ENCODE measurements at places on chromosomes 1 and 21.

GRCh38 chr1:207003210-207003609, 29.3 kb downstream of the C1orf116 start:
- no peak for DNase-seq

GRCh38 chr1:63152572-63152971, 169.8 kb upstream of the FOXD3 start:
- no peak for DNase-seq

DNA sequence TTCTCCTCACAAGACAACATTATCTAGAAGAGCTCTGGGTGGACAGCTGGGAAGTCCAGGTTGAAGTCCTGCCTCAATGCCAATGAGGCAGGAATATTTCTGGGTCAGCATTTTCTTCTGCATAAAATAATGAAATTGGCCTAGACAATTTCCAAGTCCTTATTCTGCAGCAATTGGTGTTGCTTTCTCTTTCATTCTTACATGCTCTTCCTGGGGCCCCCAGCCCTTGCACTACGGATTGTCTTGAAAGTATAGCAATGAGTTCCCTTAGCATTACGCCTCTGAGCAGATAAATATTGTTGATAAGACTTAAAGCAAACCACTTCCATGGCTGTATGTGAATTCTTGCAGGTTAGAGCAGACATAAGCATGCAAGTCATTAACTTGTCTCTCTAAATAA, 188.5 kb downstream of the TGFBR3 start:
- no peak for DNase-seq

- DNase-seq, result no peak
Measured at GRCh38 chr1:240527086-240527485, 84.9 kb downstream of the GREM2 start.

DNA sequence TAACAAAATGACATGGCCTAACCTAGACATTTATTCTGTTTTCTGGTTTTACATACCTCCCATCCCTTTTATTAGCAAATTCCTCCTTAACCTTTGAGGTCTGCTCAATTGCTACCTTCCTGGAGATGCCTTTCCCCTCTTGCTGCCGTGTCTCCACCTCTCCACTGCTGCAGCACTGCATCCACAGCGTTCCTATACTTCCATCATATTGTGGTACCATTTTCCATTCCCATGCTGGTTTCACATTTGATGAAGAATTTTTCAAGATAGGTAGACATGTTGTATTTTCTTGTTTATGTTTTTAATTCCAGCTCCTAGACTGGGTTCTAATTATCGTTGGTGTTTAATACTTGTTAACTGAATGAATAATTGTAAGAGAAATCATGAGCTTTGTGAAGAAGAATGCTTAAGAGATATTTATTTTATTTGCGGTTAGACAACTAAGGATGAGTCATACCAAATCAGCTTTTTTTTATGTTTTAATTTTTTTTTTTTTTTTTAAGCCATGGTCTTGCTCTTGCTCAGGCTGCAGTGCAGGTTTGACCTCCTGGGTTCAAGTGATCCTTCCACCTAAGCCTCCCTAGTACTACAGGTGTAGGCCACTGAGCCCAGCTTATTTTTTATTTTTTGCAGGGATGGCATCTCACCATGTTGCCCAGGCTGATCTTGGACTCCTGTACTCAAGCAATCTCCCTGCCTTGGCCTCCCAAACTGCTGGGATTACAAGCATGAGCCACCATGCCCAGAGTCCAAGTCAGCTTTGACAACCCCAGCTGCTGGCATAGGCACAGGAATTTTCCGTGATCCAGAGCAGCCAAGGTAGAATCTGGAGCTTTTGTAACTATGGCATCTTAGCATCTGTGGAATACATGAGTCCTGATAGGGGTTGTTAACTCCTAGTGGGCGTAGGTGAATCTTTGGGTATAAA, 44.0 kb downstream of the ATP6V1G3 start:
- no peak for DNase-seq

- no peak for DNase-seq
Measured at GRCh38 chr1:61089338-61089737, 7.0 kb downstream of the NFIA start.

- DNase-seq, result no peak
Measured at GRCh38 chr1:119327450-119328155, 41.0 kb upstream of the HAO2 start.

DNA sequence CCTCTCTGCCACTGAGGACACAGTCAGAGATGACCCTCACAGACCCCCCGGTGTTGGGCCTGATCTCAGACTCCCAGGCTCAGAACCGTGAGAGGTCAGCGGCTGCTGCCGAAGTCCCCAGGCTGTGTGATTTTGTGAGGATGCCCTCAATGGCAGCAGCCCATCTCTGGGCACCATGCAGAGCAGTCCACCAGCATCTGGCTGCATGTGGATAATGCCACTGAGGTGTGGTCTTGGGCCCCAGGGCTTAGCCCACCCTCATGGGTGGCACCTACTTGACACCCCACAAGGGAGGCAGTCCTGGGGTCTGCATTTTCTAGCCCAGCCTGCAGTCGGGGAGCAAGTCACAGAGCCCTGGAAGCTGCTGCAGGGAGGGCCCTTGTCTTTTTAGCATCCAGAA, 5.5 kb upstream of the ACTRT2 start:
- DNase-seq, result no peak

DNA sequence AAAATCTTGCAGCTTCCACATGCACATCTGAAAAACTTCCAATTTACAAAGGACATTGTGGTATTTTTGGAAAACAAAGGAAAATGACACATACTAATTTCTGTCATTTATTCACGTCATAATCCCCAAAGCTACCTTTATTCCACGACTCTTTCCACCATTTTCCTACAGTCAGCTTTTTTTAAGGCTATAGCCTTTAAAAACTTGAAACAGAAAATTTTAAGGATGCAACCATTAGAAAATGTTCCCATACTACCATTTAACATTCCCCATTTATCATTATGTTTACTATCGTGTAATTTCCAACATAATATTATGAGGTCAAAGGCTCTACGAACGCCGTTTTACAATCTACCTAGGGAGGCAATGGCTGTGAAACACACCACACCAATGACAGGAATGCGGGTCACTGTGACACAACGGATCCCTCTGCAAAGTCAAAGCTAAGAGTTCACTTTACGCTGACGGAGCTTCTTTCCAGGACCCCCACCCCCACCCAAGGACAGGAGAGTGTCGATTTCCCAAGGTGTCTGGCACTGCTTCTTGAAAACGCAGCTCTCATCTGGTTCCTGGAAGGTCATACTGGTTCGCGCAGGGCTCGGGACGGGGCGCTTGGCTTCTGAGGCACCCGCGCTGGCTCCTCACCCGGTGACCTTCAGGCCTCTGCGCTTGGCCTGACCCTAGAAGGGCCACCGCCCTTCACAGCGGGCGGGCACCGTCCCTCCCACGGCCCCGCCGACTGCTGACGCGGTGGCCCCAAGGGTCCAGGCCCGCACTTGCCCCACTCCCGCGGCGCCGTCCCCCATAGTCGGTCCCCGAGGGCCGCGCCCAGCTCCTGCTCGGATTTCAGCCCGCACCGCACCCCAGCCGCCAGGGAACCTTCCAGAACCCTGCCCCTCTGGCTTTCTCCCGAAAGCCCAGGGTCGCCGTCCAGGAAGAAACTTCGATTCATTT, 50.5 kb upstream of the ATF3 start:
- no peak for DNase-seq

- DNase-seq, result no peak
Measured at GRCh38 chr1:108053270-108054013, 88.5 kb upstream of the VAV3 start.

GRCh38 chr1:24435782-24436365, 20.3 kb downstream of the NIPAL3 start:
- DNase-seq, result no peak

- DNase-seq, result no peak
Measured at GRCh38 chr1:46180082-46180616, 3.9 kb upstream of the P3R3URF start.

GRCh38 chr1:111754984-111755330, 744 bp upstream of the DDX20 start:
- no peak for DNase-seq

DNA sequence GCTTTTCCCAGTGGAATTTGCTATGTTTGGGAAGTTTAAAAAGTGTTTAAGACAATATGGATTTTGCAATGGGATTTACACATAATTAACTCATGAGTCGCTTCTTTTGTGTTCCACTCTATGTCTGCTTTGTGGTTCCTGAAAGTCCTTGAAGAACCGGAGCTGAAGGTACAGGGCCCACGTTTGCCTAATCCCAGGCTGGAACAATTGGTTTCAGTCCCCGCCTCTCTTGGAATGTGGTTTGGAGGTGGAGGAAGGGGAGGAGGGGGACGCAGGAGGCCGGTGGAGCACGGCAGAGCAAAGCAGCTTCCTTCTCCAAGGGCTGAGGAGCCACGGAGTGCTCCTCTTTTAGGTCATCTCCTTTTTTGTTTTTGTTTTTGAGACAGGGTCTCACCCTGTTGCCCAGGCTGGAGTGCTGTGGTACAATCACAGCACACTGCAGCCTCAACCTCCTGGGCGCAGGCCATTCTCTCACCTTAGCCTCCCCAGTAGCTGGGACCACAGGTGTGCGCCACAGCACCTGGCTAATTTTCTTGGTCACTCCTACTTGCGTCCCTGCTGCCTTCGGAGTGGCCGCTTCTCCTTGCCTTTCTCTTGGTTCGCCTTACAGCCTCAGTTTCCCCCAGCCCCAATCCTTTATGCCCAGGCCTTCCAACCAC, 129.5 kb upstream of the ERRFI1 start:
- DNase-seq, result no peak

- no peak for DNase-seq
Measured at GRCh38 chr1:10022656-10023055, 10.1 kb upstream of the UBE4B start.
